Activated T-helper 9 cell treated with anti-CD3 and anti-CD28 coated beads, Interleukin-2, amount 50 U/mL, for 16 hours (primary cell): ENCODE measurements at places on chromosomes 6 and 20.

DNA sequence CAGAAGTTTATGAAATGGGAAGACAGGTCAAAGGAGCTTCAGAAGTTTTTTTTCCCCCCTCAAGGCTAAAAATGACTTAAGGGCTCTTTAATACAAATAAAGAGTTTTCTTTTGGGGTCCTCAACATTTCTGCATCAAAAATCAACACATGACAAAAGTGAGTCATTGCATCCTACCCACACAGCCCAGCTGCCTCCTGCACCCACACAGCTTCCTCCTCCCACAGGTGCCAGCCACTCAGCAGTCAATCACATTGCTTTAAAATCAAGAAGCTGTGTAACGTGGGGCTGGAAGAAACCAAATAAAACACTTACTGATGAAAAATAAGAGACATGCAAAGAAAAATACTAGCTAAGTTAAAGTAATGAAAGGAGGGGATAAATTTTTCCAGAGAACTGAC, 68.5 kb downstream of the MAP3K5 start:
- DNase-seq, result peak; percentile 28

GRCh38 chr6:118283766-118284165, 264.3 kb upstream of the PLN start:
- DNase-seq, result peak; percentile 3

DNA sequence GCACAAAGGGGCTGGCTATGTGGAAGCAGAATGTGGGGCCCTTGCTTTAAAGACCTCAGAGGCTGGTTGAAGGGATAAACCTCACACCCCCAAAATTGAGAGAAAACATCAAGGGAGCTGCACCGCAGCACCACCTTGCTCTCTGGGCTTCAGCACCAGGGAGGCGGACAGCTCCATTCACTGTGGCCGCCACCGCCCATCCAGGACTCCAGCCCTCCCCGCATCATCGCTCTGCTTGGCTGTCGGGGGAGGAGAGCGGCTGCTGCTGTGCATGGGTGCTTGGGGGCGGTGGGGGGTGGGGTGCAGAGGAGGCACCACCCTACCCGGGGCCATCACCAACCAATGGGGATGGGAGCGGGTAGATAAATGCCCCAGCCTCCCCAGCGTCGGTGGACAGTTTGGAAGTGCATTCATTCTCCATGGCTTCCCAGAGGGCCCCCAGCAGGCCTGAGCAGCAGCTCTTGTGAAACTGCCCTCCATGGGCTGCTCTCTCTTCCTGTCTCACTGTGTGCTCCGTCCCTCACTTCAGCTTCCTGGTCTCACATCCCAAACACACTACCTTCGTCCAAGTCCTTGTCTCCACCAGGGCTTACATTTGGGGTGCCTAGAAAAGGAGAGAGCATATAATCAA, 75.7 kb upstream of the BHLHE23 start:
- DNase-seq, result no peak

- no peak for DNase-seq
Measured at GRCh38 chr20:3101737-3102574, 17.4 kb upstream of the AVP start.

- no peak for DNase-seq
Measured at GRCh38 chr6:163001330-163001729, 273.6 kb downstream of the PACRG start.

DNA sequence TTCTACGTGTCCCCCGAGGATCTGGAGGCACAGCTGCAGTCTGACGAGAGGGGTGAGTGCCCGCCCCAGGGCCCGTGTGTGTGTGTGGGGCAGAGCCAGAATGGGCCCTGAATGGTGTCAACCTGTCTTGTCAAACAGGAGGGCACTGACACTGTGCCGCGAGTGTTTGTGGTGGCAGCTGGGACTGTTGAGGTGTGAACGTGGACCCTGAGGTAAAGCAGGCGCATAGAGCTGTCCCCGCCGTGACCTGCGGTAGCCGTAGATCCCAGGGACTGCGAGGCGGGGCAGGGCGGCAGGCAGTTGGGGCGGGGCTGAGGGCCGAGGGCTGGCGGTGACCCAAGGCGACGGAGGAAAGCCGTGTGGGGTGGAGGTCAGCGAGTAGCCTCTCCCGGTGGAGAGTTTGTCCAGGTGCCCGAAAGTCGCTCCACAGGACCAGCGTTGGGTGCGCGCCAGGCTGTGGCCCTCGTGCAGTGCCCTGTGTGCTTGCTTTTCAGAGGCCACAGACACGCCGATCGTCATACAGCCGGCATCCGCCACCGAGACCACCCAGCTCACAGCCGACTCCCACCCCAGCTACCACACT, 25.2 kb downstream of the UCKL1 start:
- no peak for DNase-seq

- DNase-seq, result no peak
Measured at GRCh38 chr6:45783716-45784115, 231.9 kb downstream of the CLIC5 start.

GRCh38 chr20:61030130-61030529, 221.9 kb upstream of the CDH4 start:
- no peak for DNase-seq

- no peak for DNase-seq
Measured at GRCh38 chr6:136401749-136402148, 112.1 kb upstream of the BCLAF1 start.
